Stimulated activated CD4-positive, alpha-beta T cell treated with anti-CD3 and anti-CD28 coated beads, Interleukin-1b, Interleukin-23, amount 100 ng/mL, for 1 hour (primary cell): ENCODE measurements at places on chromosomes 3 and 15.

DNA sequence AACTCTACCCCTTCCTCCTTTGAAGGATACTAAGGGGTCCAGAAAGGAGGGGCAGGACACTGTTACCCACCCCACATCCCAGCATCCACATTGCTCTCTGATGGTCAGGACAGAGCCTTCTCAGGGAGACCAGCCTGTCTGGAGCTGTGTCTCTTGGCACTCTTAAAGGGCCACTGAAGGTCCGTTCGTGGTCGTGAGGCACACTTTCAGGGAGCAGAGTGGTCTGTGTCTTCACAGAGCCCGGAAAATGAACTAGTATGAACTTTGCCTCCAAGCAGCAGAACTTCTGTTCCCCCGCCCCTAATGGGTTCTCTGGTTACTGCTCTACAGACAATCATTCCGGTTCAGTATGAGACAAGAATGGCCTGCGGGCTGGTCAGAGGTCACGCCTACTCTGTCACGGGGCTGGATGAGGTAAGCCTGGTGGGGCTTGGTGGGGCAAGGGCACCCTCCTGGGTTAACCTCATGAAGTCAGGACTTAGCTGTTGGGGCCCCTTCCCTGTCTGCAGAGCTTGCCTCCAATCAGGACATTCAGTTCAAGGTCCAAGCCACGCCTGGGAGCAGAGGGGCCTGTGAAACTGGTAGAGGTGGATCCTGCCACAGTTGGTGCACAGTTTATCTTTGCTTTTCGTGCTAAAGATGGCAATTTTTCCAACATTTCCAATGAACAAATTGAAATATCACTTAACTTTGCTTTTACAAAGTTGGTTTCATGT lies 33.2 kb downstream of the CAPN3 start:
- DNase-seq, result no peak

- no peak for DNase-seq
Observed at GRCh38 chr3:12356996-12357395, 68.1 kb downstream of the PPARG start.

GRCh38 chr3:158790901-158791589 lies 10.8 kb upstream of the MFSD1 start:
- no peak for DNase-seq

DNA sequence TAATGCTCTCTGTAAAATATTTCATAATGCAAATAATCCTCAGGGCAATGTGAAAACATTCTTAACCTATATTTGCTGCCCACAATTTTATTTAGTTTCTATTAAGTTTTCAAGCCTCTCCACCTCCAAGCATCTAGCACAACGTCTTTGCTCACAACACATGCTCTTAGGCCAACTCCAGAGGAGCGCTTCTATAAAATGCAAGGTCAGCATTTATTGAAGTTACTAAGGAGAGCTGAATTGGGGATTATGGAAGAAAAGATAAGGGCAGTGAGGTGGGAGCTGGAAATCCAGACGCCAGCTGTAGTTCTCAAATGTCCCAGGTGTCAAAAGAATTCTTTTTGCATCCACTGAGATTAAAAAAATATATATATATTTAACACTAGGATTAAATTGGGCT lies 996 bp downstream of the RABL3 start:
- DNase-seq, result no peak

- no peak for DNase-seq
Observed at GRCh38 chr15:77615472-77615871, 17.2 kb downstream of the LINGO1 start.

- DNase-seq, result no peak
Observed at GRCh38 chr3:102125197-102125993, 276.1 kb downstream of the NFKBIZ start.

DNA sequence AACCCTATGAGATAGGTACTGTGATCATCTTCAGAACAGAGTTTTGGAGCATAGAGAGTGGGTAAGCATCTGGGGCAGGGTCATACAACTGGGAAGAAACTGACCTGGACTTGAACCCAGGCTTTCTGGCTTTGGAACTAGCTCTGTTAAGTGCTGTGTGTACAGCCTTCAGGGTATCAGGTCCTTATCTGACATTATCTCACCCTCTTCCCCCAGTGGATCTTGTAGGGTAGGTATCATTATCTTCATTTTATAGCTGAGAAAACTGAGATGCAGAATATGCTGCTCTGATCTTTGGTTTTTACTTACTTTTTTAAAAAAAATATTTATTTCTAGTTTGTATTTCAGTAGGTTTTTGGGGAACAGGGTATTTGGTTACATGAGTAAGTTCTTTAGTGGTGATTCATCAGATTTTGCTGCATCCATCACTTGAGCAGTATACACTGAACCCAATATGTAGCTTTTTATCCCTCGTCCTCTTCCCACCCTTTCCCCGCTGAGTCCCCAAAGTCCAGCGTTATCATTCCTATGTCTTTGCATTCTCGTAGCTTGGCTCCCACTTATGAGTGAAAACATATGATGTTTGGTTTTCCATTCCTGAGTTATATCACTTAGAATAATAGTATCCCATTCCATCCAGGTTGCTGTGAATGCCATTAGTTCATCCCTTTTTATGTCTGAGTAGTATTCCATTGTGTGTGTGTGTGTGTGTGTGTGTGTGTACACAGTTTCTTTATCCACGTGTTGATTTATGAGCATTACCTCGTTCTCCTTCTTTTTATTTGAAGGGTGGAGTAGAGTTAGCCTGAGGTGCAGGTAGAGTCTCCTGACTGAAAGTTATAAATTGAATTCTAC lies 271.2 kb downstream of the PTPRG start:
- DNase-seq, result no peak

DNA sequence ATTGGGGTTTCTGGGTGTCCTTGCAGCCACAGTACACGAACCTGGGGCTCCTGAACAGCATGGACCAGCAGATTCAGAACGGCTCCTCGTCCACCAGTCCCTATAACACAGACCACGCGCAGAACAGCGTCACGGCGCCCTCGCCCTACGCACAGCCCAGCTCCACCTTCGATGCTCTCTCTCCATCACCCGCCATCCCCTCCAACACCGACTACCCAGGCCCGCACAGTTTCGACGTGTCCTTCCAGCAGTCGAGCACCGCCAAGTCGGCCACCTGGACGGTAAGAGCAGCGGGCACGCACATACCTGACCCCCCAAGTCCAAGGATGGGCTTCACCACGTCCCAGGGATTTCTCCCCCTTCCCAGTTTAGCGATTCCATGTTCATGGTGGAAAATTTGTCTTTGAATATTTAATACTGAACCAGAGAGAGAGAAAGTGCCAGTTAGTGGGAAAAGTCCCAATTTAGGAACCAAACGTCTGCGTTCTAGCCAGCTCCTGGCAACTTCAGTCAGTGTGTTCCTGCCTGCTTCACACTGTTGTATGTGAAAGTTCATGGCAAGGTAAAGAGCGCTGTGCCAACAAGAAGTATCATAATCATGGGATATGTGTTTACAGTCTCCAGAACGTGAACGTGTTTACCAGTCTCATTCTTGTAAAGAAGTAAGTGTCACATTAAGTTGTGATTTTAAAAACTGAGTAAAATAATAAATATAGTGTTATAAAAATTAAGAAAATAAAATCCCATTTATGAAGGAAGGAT lies 177.2 kb downstream of the TP63 start:
- DNase-seq, result no peak
